ENCODE measurements at places on chromosomes 7 and 10.

GRCh38 chr7:148563583-148564274 is 26.8 kb upstream of the C7orf33 start:
- DNase-seq, result no peak

- DNase-seq, result no peak
Measured at GRCh38 chr7:26385240-26385639, 93.6 kb downstream of the SNX10 start.

DNA sequence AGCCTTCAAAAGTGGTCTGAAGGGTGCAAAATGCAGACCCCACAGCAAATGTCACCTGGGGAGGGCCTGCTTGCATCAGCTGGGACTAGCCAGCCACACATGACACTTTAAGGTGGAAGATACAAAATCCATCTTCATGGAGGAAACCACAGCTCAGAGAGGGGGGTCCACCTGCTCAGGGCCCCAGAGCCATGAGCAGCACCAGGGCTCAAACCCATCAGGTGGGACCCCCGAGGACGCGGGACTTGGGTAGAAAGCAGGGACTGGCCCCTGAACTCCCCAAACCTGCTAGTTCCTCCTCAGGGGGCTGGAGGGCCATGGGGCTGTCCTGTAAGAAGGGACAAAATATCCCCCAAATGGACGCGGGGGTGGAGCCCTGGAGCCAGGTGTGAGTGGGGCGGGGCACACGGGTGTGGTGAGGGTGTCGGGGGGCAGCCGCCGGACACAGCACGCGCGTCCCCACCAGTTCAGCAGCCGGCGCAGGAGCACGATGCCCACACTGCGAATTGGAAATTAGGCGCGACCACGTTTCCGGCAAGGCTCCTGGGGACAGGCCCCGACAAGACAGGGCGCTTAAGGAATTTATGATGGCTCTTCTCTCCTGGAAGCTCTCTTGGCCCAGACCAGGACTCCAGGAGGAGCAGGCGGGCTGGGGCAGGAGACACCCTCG is 8.0 kb downstream of the PDGFA start:
- DNase-seq, result no peak

GRCh38 chr7:12314199-12314598 is 89.5 kb downstream of the VWDE start:
- DNase-seq, result no peak

DNA sequence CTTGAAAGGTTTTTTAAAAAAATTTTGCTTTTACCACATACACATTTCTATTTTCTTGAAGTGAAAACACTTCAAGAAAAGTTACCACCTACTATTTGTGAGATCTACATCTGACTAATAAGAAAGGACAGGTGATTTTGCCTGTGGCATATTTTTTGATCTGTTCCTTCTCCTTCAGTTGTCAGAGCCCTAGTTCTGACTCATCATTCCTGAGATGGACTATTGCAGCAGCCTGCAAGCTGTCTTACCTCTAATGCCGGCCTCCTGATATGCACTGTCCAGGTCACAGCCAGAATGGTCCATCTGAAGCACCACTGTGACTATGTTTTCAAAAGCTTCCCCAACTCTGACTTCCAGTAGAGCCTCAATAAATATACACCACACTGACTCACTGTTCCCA is 28.2 kb upstream of the ANK3 start:
- DNase-seq, result no peak

GRCh38 chr7:156731651-156732050 is 91.1 kb downstream of the RNF32 start:
- no peak for DNase-seq

DNA sequence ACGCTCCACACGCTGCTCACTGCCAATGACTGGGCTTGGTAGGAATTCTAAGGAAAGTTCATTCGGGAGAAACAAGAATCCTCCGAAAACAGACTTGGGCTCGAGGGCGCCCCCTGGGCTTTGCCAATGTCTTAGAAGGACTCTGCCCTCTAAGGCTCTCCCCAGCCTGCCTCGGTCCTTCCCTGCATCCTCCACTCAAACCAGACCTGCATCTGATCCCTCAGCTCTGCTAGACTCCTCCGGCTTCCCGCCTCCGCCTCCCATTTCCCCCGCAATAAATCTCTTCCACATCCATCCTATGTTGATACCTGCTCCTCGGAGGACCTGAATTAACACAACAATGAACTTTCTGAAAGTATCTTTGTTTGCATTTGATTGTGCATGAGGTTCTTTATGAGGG is 177.6 kb downstream of the PLPP4 start:
- DNase-seq, result no peak

GRCh38 chr10:96488161-96488935 is 25.4 kb downstream of the TLL2 start:
- DNase-seq, result no peak

GRCh38 chr7:146412781-146413180 is 296.2 kb downstream of the CNTNAP2 start:
- no peak for DNase-seq

GRCh38 chr10:130023454-130024230 is 59.6 kb upstream of the EBF3 start:
- DNase-seq, result no peak

GRCh38 chr10:96829029-96829773 is 2.9 kb upstream of the LCOR start:
- DNase-seq, result no peak

DNA sequence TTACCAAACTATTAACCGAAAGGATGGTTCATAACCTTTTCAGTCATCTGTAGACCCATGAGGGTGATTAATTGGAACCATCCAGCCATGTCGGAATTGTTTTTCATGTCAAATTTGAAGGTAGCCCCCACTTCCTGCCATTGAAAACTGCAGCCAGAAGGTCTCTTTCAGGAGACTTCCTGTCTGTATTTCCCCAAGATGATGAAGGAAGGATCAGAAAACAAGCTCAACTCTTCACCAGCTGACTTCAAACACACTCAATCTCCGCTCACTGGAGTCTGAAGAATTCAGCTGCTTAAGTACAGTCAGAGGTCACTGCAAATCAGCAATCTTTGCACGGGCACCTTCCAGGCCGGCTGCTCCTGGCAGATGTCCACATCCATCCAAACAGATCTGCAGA is 291.7 kb upstream of the NPVF start:
- no peak for DNase-seq

DNA sequence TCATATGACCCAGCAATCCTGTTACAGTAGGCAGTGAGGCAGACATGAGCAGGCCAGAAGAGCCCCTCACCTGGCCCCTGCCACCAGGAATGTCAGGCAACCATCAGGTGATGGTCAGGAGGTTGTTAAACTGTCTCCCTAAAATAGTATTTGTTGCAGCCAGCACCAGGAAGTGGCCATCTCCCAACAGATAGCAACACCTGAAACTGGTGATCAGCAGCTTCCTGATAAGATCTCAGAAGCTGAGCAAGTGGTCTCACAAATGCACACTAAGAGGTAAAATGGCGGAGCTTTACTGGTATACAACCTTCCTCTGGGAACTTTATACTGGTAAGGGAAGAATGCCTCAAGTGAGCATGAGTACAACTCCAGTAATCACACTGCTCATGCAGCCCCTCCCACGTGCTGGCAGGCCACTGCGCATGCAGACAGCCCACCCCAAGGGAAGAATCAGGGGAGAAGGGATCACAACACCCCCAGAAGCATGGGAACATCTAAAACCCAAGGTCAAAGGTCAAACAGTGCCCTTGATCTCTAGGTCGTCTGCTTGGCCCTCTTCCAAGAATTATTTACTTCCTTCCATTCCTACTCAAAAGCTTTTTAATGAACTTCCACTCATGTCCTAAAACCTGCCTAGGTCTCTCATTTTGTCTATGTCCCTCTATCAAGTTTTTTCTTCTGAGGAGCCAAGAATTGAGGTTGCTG is 133.5 kb downstream of the DOCK4 start:
- DNase-seq, result no peak

GRCh38 chr7:157570531-157571200 is 233.9 kb downstream of the DNAJB6 start:
- DNase-seq, result no peak

Measured in common myeloid progenitor, CD34-positive (primary cell).